Calu3 (cell line): ENCODE measurements at places on chromosomes 5 and 9. TPM values are rescaled to one million over a fixed set of nuclear protein-coding genes. Genes with fewer than 3 reads are reported as not detected.

DNA sequence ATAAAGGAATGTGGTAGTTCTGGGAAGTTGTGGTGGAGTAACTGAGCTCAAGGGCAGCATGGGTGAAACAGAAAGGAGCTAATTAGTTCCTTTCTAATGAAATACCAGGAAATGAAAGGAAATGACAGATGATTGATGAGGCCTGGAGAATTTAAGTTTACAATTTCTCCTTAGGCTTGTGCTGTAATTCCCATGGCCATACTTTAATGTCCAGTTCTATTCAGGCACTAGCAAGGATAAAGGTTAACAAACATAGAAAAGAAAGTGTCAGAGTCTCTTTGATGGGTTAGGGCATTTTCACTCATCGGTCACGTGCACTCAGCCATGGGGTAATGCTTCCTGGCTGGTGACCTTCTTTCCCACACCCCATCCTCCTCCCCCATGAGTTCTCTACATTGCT is 70.3 kb downstream of the CTSL start:
- H3K27me3 ChIP-seq = no peaks in the 10 kb centered on the region
- H3K36me3 ChIP-seq = no peaks in the 10 kb centered on the region
- H3K4me3 ChIP-seq = no peak overlapping the region
- H3K4me1 ChIP-seq = peaks cover 16% of the 10 kb centered on the region
- no peak for DNase-seq
- no peak overlapping the region for H3K27ac ChIP-seq

DNA sequence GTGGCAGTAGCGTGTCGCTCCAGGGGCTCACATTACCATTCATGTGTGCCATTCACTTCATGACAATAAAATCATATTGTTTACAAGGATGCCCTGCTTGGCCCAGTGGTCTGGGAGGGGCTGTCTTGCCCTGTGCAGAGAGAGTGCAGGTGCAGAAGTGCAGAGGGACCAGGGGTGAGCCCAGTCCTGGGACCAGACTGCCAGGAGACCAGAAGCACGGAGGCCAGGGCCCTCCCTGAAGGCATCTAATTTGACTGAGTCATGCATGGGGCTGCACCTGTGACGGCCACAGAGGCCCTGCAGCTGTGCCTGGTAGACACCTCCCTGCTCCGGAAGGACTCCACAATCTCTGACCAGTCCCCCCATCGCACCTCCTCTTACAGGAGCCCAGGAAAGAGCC is 164.4 kb upstream of the FOXD4L5 start:
- H3K27ac ChIP-seq = no peak overlapping the region
- H3K36me3 ChIP-seq = no peaks in the 10 kb centered on the region
- H3K4me3 ChIP-seq = no peak overlapping the region
- no peaks in the 10 kb centered on the region for H3K27me3 ChIP-seq
- no peaks in the 10 kb centered on the region for H3K4me1 ChIP-seq

Gene LMBRD2
- 12.1 and 13.8 TPM in 2 replicates for total RNA-seq

- DNase-seq = peak; percentile 44
- peaks cover 54% of the 10 kb centered on the region for H3K36me3 ChIP-seq
- H3K27ac ChIP-seq = peak overlapping the region; percentile 88
- peaks cover 2% of the 10 kb centered on the region for H3K4me1 ChIP-seq
Measured at GRCh38 chr5:131265311-131265803, 1.5 kb downstream of the CDC42SE2 start.

GRCh38 chr5:165188556-165189175 is 1683.2 kb downstream of the MAT2B start:
- H3K4me3 ChIP-seq = no peak overlapping the region
- H3K36me3 ChIP-seq = no peaks in the 10 kb centered on the region
- H3K27me3 ChIP-seq = no peaks in the 10 kb centered on the region
- H3K4me1 ChIP-seq = no peaks in the 10 kb centered on the region

DNA sequence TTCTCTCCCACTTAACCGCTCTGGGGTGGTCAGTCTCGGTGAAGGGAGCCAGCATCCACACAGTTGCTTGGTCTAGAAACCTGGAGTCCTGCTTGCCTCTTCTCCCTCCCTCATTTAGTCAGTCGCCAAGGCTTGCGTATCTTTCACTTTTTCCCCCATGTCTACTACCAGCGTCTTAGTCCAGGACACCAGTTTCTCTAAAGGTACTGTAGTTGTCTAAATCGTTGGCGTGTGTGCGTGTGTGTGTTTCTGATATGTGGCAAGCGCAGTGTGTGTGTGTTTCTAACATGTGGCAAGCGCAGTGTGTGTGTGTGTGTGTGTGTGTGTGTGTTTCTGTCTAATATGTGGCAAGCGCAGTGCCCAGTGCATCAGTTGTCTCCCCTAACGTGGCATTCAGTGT is 641 bp downstream of the ATP6V1G1 start:
- DNase-seq = no peak
- H3K36me3 ChIP-seq = peaks cover 51% of the 10 kb centered on the region
- peaks cover 12% of the 10 kb centered on the region for H3K27me3 ChIP-seq
- peak overlapping the region; percentile 91 for H3K27ac ChIP-seq
- H3K4me1 ChIP-seq = peaks cover 13% of the 10 kb centered on the region

- no peaks in the 10 kb centered on the region for H3K36me3 ChIP-seq
- peaks cover 2% of the 10 kb centered on the region for H3K4me1 ChIP-seq
- no peak overlapping the region for H3K4me3 ChIP-seq
- no peak for DNase-seq
- no peak overlapping the region for H3K27ac ChIP-seq
Measured at GRCh38 chr9:80699511-80699998, 989.8 kb downstream of the TLE1 start.

Gene GRM6
- total RNA-seq = not detected in 2 replicates

DNA sequence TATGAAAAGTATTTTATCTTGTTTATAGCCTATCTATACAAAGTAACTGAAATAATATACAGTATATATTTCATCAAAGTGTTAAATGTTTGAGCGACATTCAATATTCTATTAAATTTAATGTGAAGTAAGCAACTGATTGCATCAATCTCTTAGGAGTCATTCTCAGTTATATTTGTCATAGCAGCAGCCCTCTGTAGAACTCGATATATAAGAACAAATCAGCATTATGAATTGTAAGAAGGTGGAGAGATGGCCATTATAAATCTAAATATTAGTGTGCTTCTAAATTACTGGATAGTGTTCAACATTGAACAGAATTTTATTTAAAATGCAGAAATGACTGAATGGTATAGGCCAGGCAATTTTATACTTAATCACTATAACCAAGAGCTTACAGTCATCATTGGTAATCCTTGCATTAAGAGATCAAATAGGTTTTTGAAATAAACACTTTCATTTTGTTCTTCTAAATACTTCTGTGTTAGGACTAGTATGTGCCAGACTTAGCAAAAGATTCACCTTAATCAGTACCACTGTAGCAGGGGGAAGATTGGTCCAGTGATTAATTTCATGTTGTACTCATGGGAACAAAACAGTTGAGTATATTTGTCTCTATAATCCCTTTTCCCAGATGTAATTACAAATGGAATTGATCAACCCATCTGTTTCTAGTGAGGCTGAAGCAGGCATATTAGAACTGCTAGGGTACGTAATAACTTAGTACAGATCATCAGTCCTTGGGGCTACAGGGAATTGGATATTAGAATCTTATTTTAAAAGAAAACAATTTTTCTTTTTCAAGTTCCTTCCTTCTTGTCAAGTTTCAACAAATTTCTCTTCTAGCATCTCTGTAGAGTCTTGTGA is 108.3 kb upstream of the TYRP1 start:
- H3K36me3 ChIP-seq = no peaks in the 10 kb centered on the region
- peaks cover 8% of the 10 kb centered on the region for H3K27me3 ChIP-seq
- H3K4me1 ChIP-seq = no peaks in the 10 kb centered on the region
- H3K27ac ChIP-seq = no peak overlapping the region
- DNase-seq = no peak
- H3K4me3 ChIP-seq = no peak overlapping the region

DNA sequence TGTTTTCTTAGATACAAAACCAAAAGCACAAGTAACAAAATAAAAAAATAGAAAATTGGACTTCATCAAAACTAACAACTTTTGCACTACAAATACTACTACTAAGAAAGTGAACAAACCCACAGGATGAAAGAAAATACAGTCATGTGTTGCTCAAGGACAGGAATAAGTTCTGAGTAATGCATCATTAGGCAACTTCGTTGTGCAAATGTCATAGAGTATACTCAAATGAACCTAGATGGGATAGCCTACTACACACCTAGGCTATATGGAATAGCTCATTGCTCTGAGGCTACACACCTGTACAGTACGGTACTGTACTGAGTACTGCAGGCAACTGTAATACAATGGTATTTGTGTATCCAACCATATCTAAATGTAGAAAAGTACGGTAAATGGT is 88.3 kb downstream of the RAPGEF1 start:
- H3K4me1 ChIP-seq = peaks cover 20% of the 10 kb centered on the region
- DNase-seq = no peak
- H3K4me3 ChIP-seq = no peak overlapping the region
- H3K27ac ChIP-seq = no peak overlapping the region
- H3K27me3 ChIP-seq = no peaks in the 10 kb centered on the region
